Foreskin fibroblast (primary cell): ENCODE measurements at places on chromosomes 4 and X.

DNA sequence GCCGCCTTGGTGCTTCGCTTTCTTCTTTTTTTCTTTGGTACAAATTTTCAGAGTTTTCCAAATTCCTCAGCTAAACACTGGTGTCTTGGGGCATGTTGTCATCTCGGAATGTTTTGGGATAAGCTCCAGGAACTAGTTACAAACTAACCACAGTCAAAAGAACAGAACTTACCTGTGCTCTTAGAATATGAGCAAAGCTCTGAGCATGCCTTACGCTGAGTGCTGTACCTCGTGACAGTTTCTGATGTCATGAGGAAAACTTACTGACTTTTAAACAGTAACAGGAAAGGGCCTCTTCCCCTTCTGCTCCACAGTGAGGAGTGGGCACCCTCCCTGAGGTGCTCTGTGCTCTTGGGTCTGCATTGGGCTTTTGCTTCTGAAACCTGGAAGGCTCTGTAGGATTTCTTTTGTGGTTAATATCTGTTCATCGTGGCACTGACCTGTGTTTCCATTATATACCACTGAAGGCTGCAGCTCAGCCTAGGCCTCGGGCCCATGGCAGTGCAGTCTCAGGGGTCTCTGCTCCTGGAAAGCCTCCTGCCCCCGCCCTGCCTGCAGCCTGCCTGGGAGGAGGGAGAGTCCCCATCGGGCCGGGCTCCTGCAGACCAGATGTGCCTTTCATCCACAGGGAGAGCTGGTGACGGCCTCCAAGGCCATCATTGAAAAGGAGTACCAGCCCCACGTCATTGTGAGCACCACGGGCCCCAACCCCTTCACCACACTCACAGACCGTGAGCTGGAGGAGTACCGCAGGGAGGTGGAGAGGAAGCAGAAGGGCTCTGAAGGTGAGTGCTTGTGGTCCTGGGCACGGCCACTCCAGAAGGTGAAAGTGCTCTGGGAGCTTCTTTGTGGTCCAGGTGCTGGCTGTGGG is 48.7 kb downstream of the NOP14 start:
- no peak for DNase-seq

GRCh38 chr4:26873391-26874026 is 12.9 kb downstream of the STIM2 start:
- no peak for DNase-seq

DNA sequence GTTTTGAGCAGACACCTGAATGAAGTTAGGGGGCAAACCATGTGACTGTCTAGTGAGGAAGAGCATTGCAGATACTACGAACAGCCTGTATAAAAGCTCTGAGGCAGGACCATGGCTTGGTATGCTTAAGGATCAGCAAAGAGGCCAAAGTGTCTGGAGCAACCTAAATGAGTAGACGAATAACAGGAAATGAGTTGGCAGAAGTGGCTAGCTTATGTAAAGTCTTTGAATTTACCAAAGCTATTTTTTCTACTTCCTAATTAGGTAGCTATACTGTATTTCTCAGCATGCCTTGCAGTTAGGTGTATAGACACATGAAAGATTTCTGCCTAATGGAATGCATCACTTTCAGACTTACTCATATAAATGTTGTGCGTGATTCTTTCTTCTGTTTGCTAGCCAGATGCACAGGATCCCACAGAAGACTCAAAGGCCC is 9.3 kb upstream of the GPRIN3 start:
- peak; percentile 58 for DNase-seq

- DNase-seq: no peak
These were observed 96.0 kb upstream of the C1GALT1C1 start for GRCh38 chrX:120725874-120726273.

GRCh38 chrX:110600745-110601310 is 194.8 kb downstream of the CHRDL1 start:
- peak; percentile 69 for DNase-seq

DNA sequence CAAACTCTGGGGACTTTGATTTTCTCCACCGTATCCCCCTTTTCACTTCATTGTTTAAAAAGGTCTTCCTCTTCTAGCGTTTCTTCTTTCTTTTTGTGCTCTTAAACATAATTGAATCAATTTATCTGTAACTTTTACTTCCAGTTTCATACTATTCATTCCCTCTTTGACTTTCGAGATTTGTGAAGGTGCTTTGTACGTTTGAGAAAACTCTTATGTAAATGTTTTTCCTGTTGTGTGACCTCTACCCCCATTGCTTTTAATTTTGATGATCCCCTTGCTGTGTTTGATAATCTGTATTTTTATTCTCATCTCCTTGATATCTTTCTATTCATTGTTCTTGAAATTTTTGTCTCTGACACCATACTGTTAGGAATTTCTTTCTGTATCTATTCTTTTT is 4.8 kb downstream of the USP38 start:
- DNase-seq: no peak
